Kidney epithelial cell (primary cell): ENCODE measurements at places on chromosomes 1 and 21. TPM values are rescaled to one million over a fixed set of nuclear protein-coding genes. Genes with fewer than 3 reads are reported as not detected.

GRCh38 chr1:51875291-51875772, 3.2 kb downstream of the NRDC start:
- DNase-seq: no peak

MATN1 gene
- total RNA-seq: 0.04 TPM in 1 of 2 replicates, not detected in the other

- no peak for DNase-seq
These were observed 24.6 kb downstream of the PANK4 start for GRCh38 chr1:2501820-2502119.

COQ8A gene
- 11.8 and 13.8 TPM in 2 replicates for total RNA-seq

GRCh38 chr21:15243406-15243805, 178.6 kb upstream of the NRIP1 start:
- no peak for DNase-seq
